ENCODE measurements at places on chromosomes 3 and 15.

DNA sequence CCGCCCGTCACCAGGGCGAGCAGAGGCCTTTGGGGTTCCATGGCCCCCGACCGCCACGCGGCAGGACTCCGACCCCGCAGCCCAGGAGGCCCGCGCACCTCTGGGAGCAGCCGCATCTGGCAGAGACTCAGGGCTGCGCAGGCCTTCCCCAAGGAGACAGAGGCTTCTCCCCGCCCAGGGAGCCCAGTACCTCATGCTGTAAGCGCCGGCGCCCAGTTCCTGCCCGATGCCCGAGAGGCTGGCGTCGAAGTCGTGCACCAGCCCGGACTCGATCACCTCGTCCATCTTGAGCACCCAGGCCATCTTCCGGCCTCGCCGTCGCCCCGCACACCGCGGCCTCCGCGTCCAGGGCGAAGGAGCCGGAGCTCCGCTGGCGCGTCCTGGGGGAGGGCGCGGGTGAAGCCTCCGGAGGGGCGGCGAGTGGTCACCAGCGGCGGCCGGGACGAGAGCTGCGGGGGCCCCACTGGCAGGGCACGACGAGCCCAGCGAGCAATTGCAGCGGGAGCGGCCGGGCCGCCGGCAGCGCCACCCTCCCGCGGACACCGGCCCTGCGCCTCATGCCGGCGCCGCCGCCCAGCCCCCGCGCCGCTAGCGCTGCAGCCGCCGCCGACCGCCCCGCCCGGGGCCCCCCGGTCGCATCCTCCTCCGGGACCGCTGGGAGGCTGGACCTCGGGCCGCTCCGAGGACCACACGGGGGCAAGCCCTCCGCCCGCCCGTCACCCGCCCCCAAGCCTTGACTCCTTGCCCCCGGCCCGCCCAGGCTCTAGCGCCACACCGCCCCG, 468 bp downstream of the UBP1 start:
- peak; percentile 44 for DNase-seq

DNA sequence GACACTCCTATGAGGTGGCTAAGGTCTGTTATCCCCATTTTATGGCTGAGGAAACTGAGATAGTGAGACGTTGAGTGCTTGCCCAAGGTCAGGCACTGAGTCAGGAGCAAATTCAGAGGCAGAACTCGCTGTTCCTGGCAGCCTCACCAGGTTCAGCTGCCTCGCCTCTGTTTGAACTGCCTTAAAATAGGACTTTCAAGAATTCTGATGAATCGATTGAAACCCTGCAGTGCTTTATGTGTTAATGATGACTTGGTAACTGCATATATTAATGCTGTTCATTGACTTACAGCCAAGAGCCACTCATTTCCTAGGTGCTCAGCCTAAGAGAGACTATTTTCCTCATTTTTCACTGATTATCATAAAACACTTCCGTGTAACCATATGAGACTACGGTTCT, 79.5 kb upstream of the BHLHE40 start:
- DNase-seq, result no peak

DNA sequence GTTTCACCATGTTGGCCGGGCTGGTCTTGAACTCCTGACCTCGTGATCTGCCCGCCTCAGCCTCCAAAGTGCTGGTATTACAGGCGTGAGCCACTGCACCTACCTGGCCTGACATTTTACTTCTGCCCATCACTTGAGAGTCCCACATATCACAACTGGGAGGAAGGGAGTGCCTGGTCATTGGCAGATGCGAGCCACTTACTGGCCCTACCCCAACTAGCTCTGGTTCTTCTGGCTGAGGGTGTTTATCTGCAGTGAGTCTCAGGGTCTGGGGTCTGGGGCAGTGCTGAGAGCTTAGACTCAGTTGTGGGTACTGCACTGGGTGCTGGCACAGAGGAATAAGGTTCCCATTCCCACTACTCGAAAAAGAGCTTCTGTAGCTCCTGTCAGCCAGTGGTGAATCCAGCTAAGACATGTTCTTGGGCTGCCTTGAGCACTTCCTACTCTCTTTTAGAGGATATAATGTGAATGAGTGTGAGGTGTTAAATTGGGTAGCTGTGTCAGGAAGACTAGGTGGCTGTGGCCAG, 30.2 kb downstream of the DAG1 start:
- DNase-seq, result no peak

GRCh38 chr15:84594617-84595290, 6.1 kb upstream of the ZSCAN2 start:
- no peak for DNase-seq

DNA sequence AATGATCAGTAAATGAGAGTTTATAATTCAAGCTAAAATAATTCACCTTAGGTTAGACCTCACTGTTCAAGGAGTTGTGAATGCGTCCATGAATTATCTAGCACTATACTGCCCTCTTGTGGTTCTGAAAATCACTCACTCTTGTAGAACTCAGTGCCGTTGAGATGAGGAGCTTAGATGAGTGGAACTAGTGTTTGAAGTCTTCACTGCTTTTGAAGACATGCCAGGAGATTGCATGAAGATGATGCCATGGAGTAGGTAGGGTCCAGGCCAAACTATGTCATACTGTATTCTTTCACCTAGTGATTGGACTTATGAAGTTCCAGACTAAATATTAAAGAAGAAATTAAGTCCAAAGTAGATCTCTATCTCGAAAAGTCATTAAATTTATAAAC, 28.8 kb downstream of the LYSMD4 start:
- DNase-seq, result peak; percentile 30

DNA sequence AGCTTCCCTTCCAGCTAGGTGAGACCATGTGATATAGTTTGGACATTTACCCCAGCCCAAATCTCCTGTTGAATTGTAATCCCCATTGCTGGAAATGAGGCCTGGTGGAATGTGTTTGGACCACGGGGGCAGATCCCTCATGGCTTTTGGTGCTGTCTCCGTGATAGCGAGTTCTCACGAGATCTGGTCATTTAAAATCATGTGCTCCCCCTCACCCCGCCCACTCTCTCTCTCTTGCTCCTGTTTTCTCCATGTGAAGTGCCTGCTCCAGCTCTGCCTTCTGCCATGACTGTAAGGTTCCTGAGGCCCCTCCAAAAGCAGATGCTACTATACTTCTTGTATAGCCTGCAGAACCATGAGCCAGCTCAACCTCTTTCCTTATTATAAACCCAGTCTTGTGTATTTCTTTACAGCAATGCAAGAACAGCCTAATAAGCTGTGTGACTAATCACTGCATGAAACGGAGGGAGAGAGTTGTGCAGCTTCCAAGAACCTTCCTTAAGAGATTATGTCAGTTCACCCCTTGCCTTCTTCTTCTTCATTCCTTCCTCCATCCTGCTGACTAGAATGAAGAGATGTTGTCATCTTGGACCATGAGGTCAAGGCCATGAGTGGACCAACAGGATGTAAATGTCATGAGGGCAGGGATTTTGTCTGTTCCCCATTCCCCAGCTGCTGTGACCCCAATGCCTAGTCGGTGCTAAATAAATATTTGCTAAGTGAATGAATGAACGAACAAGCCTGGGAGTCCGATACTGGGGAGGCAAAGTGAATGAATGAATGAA, 91.0 kb downstream of the CPN2 start:
- DNase-seq, result no peak

GRCh38 chr3:170469151-170470062, 50.7 kb downstream of the CLDN11 start:
- DNase-seq, result no peak

DNA sequence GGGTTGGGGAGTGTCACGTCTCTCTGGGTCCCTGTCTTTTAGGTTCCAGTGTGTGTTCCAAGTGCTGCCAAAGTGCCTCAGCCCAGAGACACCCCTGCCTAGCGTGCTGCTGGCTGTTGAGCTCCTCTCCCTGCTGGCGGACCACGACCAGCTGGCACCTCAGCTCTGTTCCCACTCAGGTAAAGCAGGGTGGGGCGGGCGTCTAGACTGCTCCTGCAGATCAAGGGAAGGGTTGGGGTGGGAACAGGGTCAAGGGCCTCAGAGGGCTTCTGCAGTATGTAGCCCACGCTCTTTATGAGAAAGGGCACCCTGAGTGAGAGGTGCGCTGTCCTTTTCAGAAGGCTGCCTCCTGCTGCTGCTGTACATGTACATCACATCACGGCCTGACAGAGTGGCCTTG, 17.2 kb downstream of the ATRIP start:
- no peak for DNase-seq

DNA sequence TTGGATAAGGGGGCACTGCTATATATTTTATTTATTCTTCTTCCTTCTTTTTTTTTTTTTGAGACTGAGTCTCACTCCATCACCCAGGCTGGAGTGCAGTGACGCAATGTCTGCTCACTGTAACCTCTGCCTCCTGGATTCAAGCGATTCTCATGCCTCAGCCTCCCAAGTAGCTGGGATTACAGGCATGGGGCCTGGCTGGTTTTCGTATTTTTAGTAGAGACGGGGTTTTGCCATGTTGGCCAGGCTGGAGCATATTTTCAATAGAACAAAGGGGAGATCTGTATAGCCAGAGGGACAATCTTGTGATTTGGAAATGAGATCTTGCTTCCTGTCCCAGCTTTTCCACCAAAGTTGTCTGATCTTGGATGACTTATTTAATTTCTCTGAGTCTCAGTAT, 133.1 kb upstream of the ABHD17C start:
- DNase-seq, result no peak

DNA sequence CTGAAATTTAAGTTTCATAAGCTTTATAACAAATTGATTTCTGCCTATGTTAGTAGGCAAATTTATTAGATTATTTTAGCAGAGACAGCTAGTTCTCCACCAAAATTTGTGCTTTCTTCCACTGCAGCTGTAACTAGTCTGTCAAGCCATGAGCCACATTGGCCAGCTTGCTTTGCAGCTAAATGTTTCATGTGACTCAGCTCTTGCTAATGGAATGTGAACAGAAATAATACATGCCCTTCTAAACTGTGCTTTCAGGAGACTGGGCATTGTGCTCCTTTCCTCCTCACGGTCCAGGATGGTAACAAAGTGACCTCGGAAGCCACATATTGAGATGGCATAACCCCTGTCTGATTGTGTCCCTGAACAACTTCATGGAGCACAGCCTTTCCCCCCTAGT, 51.3 kb upstream of the KPNA4 start:
- no peak for DNase-seq

GRCh38 chr3:193822492-193823212, 229.6 kb downstream of the OPA1 start:
- no peak for DNase-seq

GRCh38 chr3:25037049-25037547, 391.0 kb upstream of the RARB start:
- DNase-seq, result no peak

DNA sequence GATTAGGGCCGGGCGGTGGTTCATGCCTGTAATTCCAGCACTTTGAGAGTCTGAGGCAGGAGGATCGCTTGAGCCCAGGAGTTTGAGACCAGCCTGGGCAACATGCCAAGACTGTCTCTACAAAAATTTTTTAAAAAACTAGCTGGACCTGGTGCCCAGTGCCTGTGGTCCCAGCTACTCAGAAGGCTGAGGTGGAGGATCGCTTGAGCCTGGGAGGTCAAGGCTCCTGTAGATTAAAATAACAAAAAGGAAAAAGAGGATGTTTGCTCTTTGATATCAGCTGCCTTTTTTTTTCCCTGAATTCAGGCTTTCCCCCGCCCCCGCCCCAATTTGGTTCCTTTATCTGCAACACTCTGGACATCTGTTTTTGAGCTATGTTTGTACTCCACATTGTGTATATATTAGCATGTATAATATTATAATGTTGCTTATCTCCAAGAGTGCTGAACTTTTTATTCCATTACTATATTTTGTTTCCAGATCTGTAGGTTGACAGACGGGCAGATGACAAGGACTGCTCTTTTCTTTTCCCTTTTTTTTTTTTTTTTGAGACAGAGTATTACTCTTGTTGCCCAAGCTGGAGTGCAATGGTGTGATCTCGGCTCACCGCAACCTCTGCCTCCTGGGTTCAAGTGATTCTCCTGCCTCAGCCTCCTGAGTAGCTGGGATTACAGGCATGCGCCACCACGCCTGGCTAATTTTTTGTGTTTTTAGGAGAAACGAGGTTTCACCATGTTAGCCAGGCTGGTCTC, 4.6 kb downstream of the SNAP23 start:
- DNase-seq, result no peak

- no peak for DNase-seq
Measured at GRCh38 chr3:51539291-51539941, 897 bp downstream of the RAD54L2 start.

DNA sequence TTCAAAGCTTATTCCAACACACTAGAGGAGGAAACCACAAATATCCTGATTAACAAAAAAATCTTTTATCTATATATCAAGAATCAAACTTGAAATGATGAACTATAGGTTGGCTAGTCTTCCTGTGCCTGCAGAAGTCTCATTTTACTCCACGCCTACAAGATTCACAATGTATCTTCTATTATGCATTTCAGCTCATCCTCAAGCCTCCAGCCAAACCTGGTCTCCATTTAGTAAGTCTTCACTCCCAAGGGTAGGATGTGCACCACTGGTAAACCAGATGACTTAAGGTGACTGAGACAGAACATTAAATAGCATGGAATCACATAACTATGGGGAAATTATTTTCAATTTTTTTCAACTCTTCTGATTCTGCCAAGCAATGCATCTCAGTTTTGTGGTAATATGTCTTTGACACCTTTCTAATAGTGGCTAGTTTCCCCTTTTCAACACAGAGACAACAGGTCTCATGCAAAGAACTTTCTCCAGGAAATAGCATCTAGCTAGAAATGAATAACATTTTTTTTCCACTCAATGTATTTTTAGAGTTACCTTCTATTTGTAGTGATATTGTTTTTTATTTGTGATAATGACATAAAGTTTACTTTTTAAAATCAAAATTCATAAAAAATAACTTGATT, 166.9 kb downstream of the TNIK start:
- DNase-seq, result no peak

GRCh38 chr15:48423896-48424475, 92.8 kb downstream of the DUT start:
- DNase-seq, result no peak

GRCh38 chr3:59046839-59047238, 3.0 kb downstream of the CFAP20DC start:
- DNase-seq, result no peak

DNA sequence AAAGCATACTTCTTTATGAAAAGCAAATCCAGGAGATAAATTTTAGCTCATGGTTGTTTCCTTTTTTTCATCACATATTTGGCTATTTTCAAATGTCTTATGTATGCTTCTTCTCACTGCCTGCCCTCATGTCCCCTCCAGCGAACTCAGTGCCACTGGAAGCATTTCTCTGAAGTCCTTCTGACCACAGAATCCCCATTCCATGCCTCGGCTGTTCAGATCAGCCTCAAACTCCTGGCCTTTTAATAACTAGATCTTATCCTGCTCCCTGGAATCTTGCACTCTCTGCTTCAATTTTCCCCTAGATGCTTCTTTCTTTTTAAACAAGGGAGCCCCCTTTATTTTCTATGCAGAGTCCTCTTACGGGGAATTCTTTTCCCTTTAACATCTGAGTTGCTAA, 10.1 kb downstream of the ETV5 start:
- DNase-seq, result no peak
